B cell (primary cell): ENCODE measurements at places on chromosomes 6 and 20.

DNA sequence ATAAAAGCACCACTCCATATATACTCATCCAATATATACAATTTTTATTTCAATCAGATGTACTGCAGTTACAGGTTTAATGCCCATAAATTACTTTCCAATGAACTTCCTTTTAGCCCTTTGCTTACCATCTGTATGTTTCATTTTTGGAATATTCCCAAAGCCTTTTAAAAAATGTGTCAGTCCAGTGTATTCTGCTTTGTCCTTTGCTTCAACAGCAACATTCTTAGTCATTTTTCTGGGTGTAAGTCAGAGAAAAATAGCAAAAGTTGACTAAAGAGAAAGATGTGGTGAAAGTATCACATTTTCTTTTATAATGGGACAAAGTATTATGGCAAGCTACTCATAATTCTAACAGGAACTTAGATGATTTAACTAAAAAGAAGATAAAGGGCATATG is 15.2 kb downstream of the DSE start:
- DNase-seq, result no peak

DNA sequence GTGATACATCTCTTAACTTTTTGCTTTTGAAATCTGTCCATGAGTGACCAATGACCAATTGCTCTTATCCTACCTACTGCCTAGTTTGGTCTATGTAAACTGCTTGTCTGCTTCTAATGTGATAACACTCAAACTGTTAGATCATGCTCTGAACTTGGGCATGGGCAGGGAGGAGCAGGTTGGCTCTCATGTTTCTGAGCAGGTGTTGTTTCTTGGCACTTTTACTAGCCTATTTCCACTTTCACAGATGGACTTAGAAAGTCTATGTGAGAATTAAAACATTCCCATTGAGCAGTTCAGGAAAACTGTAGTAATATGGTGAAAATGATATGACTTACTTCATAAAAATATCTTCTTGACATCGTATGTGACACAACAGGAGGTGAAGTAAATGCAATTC is 538.4 kb downstream of the HACE1 start:
- no peak for DNase-seq

DNA sequence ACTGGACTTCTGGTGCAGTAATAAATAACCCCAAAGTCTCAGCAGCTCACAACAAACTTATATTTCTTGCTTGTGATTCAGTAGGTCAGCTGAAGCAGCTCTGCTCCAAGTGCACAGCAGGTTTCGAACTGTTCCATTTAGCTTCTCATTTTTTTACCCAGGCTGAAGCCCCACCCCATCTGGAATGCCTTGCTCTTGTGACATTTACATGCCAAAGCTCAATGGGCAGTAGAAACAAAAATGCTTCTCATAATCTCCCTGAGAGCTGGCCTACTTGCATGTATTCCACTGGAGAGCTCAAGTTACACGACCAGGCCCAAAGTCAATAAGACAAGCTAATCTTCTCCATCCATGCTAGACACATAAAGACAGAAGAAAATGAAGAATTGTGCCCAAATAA is 165.2 kb downstream of the HAO1 start:
- DNase-seq, result no peak

- DNase-seq, result peak; percentile 37
These were observed 10.7 kb downstream of the NR2E1 start for GRCh38 chr6:108176281-108177089.

- DNase-seq, result no peak
These were observed 2.4 kb downstream of the FANCE start for GRCh38 chr6:35454391-35455110.

DNA sequence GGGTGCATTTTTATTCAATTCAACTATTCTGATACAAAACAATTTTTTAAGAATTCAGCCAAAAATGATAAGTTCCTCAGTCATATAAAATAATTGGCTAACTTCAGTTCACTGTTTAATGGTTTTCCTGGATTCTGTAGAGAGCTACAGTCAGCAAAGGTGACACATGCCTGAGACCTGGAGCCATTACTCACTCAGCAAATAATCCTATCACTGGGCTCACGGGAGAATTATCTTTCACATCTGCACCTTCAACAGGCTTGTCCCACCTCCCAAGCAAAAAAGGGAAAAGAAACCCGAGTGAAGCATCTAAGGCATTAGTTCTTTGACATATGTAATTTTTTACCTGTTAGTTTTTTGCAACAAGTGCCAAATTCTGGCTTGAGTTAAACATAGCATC is 34.9 kb upstream of the FOXA2 start:
- DNase-seq, result no peak

GRCh38 chr6:128929869-128930268 is 46.9 kb downstream of the LAMA2 start:
- DNase-seq, result no peak

DNA sequence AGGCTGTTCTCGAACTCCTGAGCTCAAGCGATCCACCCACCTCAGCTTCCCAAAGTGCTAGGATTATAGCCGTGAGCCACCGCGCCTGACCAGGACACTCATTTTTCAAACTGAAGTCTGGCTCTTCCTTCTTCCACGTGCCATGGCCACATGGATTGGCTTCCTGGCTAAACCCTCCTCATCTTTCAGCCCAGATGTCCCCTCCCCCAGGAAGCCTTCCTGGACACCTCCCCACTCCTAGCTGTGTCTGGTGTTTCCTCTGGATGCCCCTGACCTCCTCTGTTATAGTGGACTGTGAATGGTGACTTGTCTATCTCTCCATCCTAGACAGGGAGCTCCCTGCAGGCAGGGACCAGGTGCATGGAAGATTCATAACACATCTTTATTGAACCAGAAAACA is 57.2 kb downstream of the RIPOR3 start:
- no peak for DNase-seq

DNA sequence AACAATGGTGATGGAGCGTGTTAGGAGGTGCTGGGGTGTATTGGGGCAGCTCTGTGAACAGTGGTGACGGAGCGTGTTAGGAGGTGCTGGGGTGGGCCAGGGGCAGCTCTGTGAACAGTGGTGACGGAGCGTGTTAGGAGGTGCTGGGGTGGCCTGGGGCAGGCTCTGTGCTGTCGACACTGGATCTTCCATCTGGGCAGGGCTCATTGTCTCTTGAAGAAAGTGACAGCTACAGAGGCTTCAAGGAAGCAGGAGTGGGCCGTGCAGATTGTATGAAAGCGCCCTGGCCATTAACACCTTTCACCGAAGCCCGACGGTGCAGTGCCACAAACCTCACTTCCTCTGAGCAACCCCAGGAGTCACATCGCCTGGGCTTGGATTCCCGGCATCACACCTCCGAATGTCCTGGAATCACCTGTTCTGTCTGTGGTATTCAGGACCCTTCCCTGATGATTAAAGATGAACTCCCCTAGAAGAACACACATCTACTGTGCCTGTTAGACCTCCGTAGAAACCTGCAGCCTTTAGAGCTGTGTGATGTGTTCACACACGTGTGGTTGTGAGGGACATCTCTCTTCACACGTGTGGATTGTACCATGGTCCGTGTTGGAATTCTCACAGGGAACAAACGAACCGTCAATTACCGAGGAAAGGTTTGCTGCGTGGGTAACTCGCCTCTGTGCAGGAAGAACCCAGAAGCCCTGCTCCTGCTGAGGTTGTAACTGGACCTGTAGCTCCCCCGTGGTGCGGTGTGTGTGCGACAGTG is 377.7 kb downstream of the THBS2 start:
- DNase-seq, result no peak

- no peak for DNase-seq
These were observed 64.2 kb upstream of the MYLIP start for GRCh38 chr6:16064671-16065072.

- DNase-seq, result no peak
These were observed 41.1 kb upstream of the SPACA1 start for GRCh38 chr6:88006557-88006956.

DNA sequence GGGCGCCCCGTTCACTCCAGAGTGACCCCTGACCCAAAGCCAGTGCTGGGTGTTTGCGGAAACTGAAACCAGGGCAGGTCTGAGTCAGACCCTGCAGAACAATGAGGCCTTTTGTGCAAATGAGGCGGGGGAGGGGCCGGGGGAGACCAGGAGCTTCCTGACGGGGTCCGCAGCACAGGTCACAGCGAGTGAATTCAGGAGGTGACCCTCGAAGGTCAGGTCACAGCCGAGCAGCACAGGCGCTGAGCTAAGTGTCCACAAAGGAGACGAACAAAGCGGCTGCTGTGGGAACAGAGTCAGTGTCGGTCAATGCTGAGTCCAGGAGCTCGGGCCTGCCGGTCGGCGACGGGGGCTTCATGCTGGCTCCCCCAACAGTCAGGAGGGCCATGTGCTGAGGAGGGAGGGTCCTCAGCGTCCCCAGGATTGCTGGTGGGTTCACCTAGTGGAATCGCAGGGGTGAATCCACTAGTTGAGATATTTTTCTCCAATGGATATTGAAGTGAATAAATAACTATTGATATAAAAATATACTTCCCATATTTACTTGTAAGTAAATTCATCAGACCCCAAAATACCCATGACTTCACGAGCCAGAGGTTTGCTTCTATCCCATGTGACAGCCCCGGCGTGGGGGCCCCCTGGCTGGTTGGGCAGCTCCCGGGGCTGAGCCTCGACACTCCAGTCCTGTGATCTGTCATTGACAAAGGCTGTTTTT is 188.4 kb upstream of the SULF2 start:
- no peak for DNase-seq

DNA sequence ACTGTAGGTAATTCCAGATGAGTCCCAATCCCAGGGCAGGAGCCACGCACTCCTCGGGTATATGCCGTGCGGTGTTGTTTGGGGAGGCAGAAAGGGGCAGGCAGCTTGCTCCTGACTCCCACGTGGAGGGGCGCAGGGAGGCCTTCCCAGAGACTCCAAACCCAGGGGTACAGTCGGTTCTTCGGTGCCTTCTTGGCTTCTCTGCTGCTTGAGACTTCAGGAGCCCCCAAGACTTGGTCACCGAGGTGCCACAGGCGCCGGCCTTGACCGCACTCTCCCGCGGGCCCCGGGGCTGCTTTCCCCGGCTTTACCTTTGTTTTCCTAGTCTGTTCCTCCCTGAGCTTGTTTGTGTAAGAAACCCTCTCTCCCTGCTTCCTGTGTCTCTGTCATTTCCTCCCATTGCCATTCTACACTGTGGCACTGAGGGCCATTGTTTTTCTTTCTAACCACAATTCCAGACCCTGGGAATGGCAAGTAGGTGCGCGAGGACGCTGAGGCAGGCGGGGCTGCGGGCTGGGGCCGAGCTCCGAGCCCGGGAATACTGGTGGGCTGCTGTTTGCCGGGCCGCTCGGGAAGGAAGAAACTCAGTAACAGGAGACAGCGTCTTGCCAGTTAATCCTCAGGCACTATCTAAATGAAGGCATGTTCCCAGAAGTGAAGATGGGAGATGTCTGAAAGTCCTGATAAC is 215.6 kb upstream of the HEY2 start:
- no peak for DNase-seq

DNA sequence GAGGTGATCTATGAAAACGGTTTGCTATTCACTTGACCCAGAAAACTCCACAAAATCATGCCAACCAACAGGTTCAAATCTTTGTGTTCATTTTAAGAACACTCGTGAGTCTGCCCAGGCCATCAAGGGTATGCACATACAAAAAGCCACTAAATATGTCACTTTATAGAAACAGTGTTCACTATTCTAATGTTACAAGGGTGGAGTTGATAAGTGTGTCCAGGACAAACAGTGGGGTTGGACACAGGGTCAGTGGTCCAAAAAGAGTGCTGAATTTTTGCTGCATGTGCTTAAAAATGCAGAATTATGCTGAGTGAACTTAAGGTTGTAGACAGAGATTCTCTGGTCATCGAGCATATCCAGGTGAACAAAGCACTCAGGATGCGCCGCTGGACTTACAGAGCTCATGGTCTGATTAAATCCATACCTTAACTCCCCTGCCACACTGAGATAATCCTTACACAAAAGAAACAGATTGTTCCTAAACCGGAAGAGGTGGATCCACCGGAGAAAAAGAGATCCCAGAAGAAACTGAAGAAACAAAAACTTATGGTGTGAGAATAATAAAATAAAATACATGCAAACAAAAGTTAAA is 23.5 kb downstream of the KIAA0408 start:
- no peak for DNase-seq

GRCh38 chr20:50745634-50746137 is 14.3 kb downstream of the PARD6B start:
- no peak for DNase-seq

DNA sequence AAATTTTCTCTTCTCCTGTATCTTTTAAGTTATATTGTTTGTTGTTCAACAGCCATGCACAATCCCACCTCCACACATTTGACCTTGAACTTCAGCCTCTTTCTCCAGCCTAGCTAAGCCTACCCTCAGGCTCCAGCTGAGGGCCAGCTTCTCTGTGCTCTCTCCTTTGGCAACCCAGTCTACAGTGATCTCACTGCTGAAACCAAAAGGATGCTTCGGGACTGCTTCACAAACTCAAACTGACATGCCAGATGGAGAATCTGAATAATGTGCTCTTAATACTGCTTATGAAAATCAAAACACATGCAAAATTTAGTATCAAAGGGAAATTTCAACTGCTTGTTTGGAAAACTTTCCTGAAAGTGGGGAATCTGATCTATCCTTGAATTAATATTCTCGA is 16.1 kb upstream of the RIN2 start:
- DNase-seq, result no peak

- DNase-seq, result no peak
These were observed 25.0 kb downstream of the VGLL2 start for GRCh38 chr6:117290173-117290846.

GRCh38 chr6:29626948-29627754 is 5.8 kb downstream of the GABBR1 start:
- DNase-seq, result peak; percentile 39

DNA sequence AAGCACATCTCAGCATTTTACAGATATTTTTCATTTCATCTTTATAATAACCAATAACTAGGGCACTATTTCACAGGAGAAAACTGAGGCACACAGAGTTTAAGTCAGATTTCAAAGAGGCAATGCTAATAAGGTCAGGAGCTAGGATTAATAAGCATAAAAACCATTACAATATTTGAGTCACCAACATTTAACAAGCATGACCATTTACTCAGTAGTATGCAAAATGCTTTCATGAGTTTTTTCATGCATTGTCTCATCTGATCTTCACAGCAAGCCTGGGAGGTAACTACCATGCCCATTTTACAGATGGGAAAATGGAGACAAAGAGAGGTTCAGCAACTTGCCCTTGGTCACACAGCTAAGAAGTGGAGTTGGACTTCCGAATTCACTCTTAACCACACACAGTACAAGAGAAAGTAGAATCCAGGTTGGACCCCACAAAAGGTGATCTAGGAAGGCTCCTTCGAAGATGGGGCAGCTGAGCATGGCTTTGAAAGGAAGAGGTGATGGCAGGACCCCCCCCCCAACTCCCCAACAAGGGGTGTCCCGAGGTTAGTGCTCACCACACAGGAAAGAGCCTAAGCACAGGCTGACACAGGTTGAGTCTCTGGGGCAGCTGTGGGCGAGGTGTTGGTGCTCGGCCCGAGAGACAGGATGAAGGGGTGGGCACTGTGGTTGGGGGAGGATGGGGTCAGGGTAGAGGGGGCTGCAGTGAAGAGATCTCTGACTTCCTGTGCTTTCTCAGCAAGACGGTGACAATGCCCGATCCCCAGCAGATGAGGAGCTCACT is 108.8 kb downstream of the PREX1 start:
- peak; percentile 31 for DNase-seq
